Colonic mucosa (tissue), 4 donors: ENCODE measurements at places on chromosomes 6 and 20. TPM values are rescaled to one million over a fixed set of nuclear protein-coding genes. Genes with fewer than 3 reads are reported as not detected.

DNA sequence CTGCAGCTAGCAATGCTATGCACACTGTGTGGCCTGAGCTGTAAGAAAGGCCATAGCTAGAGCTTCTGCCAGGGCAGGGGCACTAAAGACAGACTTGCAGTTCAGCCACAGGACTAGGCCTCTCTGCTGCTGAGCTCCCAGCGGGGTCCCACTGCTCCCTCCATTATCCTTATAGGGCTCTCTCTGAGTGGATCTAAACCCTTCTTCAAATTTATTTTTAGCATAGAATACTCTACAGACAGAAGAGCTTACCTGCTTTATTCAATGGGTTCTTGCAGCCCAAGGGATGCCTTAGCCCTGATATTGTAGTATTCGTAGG lies 100.9 kb upstream of the MLN start:
- no peak for DNase-seq
- peak overlapping the region; percentile 1 for H3K27ac ChIP-seq
- no peaks in the 10 kb centered on the region for H3K36me3 ChIP-seq

DNA sequence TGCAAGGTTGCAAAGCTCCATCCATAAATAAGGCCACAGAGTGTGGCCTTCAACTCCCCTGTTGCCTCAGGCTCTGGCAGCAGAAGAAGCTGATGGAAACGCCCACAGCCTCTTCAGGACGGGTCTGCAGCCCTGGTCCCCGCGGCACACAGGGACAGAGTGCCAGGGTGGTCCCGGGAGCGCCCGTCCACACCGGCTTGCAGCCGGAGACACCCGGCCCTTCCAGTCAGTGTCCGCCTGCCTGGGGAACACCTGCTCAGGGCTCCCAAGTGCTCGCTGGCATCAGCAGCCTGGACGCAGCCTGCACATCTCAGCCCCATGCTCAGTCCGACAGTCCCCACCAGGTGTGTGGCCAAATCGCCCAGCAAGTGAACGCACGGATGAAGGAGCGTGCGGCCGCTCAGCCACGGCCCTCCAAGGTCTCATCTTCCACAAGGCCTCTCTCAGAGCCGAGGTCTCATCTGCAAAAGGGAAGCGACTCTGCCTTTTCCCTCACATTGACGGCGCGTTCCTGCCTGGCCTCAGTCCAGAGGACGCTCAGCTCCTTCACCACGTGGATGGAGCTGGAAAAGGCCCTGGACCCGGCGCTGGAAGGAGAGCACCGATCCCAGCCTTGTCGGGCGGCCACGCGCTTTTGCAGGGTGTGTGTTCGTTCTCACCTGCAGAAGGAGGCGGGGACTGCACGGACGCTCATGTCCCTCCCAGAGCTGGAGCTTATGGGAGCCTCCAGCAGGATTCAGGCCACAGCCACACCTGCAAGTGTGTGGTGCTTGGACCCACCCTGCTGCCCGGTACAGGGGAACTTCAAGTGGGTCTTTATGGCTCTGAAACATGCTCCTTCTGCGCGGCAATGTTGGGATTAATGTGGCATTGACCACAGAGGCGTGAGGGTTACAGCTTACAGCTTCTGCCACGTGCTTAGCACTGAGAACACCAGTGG lies 180.4 kb downstream of the DLL1 start:
- H3K36me3 ChIP-seq: no peaks in the 10 kb centered on the region
- H3K4me3 ChIP-seq: no peak overlapping the region
- DNase-seq: no peak
- no peak overlapping the region for H3K27ac ChIP-seq
- H3K27me3 ChIP-seq: no peaks in the 10 kb centered on the region

Gene PTPRK
- total RNA-seq: 117 TPM

Gene TCP11
- total RNA-seq: not detected

Gene SLC22A7
- not detected for total RNA-seq

DNA sequence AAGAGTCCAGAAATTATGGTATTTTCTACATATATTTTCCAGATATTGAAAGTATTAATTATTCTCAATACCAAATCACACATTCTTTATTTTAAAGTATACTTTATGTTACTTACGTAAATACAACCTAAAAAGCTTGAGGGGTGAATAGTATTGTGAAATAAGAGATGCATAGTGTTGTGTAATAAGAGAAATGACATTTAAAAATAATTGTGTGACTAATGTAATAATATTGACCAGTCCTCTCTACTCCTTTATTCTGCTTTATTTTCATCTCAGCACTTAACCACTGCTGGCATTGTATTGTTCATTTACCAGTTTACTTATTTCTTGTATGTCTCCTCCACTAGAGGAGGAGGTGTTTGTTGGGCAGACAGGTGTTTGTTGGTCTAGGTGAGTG lies 135.6 kb downstream of the EYA4 start:
- H3K4me1 ChIP-seq: no peaks in the 10 kb centered on the region
- no peaks in the 10 kb centered on the region for H3K27me3 ChIP-seq
- H3K4me3 ChIP-seq: no peak overlapping the region
- H3K36me3 ChIP-seq: no peaks in the 10 kb centered on the region

Gene NRSN1
- not detected for total RNA-seq

- H3K4me1 ChIP-seq: peaks cover 12% of the 10 kb centered on the region
- peaks cover 8% of the 10 kb centered on the region for H3K27me3 ChIP-seq
- H3K27ac ChIP-seq: no peak within 1 kb of the TSS
- peak; percentile 32 for DNase-seq
Measured at GRCh38 chr20:3071610-3072529, at the start of gene OXT. TSS of gene OXT (plus strand) at chr20:3071620. CDS start at chr20:3071656, 36 bp downstream.

DNA sequence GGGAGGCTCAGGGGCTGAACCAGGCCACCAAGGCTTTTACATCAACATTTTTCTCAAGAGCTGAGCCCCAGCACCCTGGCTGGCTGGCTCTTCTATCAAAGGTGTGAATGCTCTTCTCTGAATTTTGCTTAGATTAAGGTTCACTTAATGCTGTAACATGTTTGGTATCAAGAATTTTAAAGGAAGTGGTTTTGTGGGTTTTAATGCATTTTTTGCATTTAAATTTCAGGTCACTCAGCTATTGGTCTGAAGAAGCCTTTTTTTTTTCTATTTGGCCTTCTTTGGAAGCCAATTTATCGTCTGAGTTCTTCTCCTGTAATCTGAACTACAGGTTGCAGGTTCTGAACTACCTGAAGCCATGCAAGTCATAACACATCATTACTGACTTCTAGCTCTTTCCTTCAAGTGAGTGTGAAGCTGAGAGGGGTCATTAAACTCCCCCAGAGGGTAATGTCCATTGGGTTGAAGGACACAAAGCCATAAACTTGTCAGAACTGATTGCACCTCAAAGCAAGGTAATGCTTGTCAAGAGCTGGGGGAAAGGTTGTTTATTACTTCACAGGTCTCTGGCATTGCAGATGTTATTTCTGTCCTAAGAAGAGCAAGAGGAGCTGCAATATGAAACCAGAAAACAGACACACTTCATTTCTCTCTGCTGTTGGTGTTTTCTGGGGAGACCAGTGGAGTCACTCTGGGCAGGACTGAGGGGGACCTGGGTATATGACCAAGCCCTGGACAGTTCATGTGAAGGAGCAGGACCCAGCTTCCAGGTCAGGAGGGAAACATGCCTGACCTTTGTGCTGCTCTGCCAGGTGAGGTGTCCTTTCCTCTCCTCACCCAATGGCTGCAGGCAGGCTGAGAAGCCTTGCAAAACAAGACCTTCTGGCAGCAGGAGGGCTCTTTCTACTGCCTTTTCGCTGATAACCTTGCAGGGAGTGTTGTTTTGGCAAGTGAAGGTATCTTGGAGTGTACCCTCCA lies 26.1 kb upstream of the NEDD9 start:
- DNase-seq: no peak
- H3K27me3 ChIP-seq: no peaks in the 10 kb centered on the region

GRCh38 chr6:72948153-72948552 lies 277.1 kb downstream of the KHDC1L start:
- no peak overlapping the region for H3K27ac ChIP-seq
- H3K4me3 ChIP-seq: no peak overlapping the region
- DNase-seq: no peak
- no peaks in the 10 kb centered on the region for H3K4me1 ChIP-seq

- DNase-seq: no peak
- no peak overlapping the region for H3K27ac ChIP-seq
- no peaks in the 10 kb centered on the region for H3K36me3 ChIP-seq
- no peaks in the 10 kb centered on the region for H3K4me1 ChIP-seq
- H3K4me3 ChIP-seq: no peak overlapping the region
Measured at GRCh38 chr20:47389867-47390347, 33.4 kb upstream of the ZMYND8 start.

DNA sequence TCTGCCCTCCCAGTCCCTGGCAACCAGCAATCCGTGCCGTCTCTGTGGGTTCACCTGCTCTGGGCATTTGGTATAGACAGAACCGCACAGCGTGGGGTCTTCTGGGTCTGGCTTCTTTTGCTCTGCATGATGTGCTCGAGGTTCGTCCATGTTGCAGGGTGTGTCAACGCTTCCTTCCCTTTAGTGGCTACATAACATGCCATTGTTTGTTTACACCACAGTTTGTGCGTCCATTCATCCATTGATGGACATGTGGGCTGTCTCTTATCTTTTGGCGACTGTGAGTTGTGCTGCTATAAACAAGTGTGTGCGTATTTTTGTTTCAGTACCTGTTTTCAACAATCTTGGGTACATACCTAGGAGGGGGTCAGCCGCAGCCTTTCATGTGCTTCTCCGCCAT lies 149.5 kb upstream of the RPS6KA2 start:
- no peak overlapping the region for H3K27ac ChIP-seq
- no peak for DNase-seq

DNA sequence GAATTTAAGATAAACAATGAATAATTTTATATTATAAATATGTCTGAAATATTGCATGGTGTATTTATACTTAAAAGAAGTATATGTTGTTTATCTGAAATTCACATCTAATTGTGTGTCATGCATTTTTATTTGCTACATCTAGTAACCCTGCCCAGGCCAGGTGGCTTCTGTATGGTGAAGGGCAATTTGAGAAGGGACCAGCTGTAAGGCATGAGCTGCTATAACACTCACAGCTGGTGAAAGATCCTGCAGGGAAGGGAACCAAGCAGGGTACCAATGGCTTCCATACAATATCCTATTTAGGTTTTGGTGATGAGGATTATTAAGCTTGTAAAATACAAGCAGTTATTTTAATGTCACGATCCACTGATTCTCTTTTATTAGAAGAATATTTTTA lies 921.8 kb upstream of the GJE1 start:
- H3K27me3 ChIP-seq: no peaks in the 10 kb centered on the region
- H3K4me3 ChIP-seq: no peak overlapping the region
- no peak overlapping the region for H3K27ac ChIP-seq
- no peaks in the 10 kb centered on the region for H3K36me3 ChIP-seq

DNA sequence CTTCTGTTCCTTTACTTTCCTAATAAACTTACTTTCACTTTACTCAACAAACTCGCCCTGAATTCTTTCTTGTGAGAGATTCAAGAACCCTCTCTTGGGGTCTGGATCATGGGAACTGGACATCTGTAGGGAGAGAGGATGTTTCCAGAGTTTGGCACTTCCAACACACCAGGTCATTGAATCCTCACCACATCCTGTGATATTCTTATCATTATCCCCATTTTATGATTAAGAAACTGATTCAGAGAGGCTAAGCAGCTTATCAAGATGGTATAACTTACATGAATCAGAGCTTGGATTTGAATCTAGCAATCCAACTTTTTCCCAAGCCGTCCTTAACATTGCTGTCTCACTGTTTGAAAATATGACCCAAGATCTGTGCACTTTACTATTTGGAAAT lies 15.5 kb downstream of the PPIL6 start:
- H3K27ac ChIP-seq: no peak overlapping the region
- no peak overlapping the region for H3K4me3 ChIP-seq
- DNase-seq: no peak
- no peaks in the 10 kb centered on the region for H3K36me3 ChIP-seq

DNA sequence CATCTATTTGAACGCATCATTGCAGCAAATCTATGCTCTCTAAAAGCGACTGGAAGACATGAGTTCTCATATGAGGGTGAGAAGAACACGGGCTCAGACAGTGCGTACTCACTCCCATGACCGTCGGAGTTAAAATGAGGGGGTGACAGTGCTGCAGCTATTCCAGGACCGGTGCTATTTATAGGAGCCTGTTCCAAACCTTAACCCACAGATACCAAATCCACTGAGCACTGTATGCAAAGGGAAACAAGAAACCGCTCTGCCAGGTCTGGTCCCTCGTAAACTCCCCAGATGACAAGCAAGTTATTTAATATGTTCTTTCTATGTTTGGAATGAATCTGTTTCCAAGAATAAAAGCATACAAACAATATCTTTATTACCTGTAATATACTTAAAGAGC lies 22.9 kb downstream of the PPP1R3G start:
- no peaks in the 10 kb centered on the region for H3K36me3 ChIP-seq
- H3K27me3 ChIP-seq: no peaks in the 10 kb centered on the region
- H3K27ac ChIP-seq: no peak overlapping the region

DNA sequence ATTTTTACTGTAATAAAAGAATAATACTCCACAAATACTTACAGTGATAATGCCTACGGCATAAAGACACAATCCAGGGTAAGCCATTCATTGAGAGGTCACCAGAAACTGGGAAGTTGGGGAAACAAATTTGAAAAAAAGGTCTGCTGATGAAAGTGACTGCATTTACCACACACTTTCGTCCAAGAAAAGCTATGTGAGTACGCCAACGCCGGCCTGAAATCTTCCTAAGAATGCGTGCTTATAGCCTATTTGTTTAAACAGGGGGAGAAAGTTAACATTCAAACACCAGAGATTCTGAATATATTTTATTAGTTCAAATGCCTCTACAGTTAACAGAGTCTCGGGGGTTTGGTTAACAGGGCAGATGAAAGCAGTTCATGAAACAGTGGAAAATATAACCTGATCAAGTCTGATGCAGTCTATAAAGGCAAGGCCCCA lies 657 bp upstream of the LTV1 start:
- DNase-seq: peak; percentile 25
- no peaks in the 10 kb centered on the region for H3K4me1 ChIP-seq
- no peaks in the 10 kb centered on the region for H3K36me3 ChIP-seq
- H3K27ac ChIP-seq: peak overlapping the region; percentile 69

Gene TINAG
- total RNA-seq: 25.1 TPM

DNA sequence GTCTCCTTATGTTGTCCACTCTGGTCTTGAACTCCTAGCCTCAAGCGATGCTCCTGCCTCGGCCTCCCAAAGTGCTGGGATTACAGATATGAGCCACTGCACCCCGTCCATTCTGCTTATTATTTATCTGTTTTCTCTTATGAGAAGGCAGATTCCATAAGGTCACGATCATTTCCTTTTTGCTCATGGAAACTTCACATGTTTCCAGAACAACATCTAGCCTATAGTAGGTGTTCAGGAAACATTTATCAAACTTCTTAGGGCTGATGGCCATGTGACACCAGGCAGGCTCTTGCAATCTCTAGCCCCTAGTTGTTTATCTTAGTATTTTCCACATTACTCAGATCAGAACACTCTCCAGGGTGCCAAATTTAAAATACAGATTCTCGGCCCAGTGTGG lies 61.2 kb downstream of the ZFP64 start:
- H3K36me3 ChIP-seq: no peaks in the 10 kb centered on the region
- H3K27ac ChIP-seq: no peak overlapping the region
- no peaks in the 10 kb centered on the region for H3K27me3 ChIP-seq
- no peak for DNase-seq
- no peaks in the 10 kb centered on the region for H3K4me1 ChIP-seq
- no peak overlapping the region for H3K4me3 ChIP-seq
